ENCODE measurements at places on chromosomes 3 and 15.

GRCh38 chr15:41231422-41232226 lies 556 bp downstream of the CHP1 start:
- no peak for DNase-seq

DNA sequence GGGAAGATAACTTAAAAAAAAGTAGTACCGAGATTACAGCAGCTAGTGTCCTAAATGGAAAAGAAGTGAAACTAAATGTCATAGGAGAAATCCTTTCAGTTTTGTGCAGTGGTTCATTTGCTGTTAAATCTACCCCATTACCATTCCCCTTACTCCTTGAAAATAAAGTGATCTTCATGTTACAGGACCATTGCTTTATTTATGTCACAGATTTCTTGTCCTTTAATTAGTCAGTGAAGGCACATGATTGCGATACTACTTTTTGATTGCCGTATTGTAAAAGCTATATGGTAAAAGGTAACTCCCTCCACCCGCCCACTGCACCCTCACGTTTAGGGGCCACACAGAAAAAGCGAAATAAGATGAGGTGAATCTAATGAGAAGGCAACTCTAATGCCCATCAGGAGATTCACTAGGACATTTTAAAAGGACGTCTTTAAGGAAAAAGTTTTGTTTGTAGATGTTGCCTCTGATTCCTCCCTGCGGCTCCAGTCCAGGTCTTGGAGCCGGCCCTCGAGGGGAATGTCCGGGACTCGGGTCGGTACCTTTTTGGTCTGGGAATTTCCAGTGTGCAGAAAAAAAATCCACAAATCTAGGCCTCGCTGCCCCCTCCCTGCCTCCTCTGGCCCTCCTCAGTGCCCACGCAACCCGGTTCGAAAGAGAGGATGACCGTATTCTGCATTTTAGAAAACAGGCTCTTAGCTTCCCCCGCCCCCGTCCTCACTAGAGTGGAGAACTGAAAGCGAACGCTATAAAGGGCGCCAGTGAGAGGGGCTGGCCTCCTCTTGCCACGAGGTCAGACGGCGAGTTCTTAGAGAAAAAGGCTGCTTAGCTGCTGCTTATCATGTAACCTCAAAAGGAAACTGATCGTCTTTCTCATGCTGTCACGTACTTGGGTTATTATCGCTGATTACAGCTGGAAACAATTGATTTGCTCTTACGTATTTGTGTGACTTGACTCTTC lies 21.8 kb upstream of the NFKBIZ start:
- DNase-seq: no peak

DNA sequence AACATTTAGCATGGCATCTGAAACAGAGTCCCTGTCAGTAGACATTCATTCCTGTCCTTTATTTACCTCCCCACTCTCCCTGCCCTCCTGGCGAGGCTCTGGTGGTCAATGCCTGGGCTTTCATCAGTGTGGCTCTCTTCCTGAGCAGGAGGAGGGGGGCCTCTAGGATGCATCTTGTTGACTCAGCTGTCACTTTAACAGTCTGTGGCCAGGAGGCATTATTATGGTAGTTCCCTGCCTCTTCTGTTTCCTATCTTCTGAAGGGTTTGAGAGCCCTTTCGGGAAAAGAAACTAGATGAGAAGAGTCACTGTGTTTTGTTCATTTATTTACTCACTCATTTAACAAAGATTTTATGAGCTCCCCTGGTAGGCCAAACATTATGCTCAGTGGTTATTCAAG lies 2.4 kb upstream of the PPP1R14D start:
- DNase-seq: no peak

DNA sequence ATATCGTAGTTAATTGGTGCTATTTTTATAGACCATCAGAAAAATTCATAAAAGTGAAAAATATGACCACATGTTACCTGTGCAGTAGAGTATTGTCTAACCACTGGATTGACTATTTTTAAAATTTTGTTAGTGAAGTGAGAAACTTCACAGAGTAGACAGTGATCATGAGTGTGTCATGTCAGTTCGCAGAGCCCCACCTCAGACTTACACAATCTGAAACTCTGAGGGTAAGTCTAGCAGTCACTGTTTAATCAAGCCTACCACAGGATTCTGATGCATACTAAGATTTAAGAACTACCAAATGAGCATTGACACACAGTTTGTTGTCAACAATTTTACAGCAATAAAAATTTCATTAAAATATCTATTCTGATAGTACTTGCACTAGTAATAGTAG lies 552.9 kb upstream of the SUCLG2 start:
- DNase-seq: no peak

DNA sequence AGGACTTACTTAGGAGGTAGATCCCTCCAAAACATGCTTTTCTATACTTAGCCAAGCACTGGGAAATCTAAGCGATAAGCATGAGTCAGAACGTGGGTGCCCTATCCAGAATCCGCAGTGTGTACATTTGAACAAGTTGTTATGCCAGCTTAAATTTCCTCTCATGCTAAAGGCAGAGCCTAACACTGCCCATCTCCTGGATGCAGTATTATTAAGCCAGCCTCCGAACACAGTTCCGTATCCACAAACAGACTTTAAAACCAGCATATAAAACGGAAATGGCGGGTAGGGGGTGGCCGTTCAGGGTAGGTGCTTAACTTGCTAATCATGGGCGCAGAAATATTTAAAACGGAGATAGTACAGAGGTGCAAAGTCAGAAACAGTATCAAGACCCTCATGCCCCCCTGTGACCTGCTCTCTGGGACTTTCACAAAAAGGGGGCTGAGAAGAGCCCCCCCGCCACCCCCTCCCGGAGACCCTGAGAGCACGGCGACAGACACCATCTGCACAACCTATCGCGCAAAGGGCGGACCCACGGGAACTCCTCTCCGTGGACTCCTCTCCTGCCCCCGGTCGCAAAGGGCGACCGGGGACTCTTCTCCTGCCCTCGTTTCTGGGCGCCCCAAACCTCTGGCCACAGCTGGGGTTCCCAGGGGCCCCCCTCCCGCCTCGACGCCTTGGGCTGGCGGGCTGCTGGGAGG lies 889 bp upstream of the LRRIQ4 start:
- DNase-seq: peak; percentile 30

- DNase-seq: no peak
These were observed 24.6 kb downstream of the ITPR1 start for GRCh38 chr3:4517643-4518311.

DNA sequence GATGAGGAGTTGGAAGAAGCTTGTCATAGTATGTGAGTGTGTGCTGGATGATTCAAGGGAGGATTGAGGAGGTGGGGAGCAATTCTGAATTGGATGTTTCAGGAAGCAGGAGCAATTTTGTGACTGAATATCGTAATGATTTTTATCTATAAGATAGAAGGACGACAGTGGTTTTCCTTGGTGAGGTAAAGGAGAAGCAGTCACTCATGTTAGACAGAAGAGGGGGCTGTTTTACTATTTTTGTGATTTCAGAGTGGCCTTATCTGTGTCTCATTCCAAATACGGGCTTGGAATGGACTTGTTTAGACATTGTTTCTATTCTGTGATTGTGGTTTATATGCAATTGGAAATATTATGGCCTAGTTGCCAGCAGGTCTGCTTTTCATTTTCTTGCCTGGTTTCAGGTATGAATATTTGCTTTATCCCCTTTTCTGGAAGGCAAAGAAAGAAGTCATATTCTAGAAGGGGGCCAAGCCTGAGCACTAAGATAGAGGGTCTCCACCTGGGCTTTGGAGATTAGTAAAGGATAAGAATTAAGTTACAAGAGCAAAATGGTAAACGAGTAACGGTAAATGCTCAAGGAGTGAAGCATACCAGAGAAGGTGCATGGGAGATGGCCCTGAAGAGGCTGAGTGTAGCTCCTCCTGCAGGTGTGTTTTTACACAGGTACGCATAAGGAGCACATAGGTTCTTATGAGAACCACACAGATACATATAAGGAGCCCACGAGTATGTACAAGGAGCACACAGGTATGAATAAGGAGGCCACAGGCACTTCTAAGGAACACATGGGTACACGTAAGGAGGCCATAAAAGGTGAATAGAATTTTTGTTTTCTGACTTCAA lies 124.6 kb upstream of the KCNAB1 start:
- peak; percentile 69 for DNase-seq

DNA sequence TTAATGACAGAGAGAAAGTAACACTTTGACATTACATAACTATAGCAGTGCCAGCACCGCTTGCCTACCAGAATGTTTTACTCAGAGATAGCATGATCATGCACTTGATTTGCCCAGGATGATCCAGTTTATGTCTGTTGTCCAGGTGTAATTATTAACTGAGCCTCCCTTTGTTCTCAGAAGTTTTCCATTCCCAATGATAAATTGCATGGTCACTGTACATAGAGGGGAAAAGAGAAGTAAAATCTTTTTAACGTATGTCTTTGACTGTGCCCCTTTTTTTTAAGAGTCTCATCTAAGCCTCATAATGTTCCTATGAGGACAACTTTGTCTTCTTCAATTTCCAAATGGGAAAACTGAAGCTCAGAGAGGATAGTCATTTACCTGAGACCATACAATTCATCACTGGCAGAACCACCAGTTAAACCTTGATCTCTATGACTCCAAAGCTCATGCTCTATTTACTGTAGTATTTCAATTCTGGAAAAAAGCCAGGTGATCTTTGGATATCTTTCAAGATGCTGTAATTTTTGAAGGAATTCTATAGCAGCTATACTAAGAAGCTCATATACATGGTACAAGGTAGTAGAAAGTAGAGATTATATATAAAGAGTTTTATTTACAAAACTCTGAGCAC lies 25.1 kb downstream of the C3orf85 start:
- no peak for DNase-seq

DNA sequence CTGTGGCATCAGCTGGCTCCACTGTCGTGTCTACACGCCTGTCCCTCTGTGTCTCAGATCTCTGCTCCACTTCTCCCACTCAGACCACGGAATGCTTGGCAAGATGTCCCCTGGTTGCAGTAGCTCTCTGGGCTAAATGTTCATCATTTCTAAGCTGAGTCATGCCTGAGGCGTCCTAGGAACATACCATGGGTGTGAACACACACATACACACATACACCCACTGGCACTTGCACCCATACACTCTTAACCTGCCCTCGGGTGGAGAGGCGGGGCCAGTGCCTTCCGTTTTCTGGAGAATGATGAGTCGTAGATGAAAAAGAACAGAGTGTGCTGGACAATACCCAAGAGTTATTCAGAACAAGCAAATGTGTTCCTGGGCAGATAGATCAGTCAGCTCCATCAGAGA lies 72.4 kb downstream of the SENP2 start:
- peak; percentile 79 for DNase-seq

DNA sequence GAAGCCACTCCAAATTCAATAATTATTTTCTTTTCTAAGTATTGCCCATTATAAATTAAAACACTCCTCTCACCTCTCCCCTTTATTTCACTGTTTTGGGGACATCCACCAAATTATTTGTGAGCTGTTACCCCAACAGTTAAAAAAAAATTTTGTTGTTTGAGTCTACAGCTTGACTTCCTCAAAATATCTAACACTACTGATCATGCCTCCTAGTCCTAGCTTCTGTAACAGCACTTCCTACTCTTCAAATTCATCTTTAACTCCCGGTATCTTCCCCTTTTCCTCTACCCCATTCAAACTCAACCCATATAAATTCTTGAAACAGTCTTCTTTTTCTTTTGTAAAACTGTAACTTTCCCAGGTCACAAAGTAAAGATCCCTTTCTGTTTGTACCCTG lies 15.9 kb downstream of the PARL start:
- no peak for DNase-seq

DNA sequence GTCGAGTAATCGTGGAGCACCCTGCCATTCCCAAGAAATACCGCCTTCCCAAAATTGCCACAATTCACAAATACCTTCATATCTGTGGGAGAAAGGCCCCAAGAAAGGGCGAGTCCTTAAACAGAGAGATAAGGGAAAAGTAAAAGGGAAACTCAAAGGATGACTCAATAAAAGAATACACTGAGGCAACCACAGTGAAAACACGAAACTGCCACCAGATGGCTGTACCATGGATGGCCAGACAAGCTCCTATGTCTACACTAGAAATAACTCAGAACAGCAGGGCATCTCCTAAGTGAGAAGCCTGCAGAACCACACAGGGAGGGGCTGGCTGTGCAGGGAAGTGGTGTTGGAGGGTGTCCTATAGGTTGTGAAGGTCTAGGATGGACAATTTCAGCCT lies 25.0 kb downstream of the SRGAP3 start:
- no peak for DNase-seq

DNA sequence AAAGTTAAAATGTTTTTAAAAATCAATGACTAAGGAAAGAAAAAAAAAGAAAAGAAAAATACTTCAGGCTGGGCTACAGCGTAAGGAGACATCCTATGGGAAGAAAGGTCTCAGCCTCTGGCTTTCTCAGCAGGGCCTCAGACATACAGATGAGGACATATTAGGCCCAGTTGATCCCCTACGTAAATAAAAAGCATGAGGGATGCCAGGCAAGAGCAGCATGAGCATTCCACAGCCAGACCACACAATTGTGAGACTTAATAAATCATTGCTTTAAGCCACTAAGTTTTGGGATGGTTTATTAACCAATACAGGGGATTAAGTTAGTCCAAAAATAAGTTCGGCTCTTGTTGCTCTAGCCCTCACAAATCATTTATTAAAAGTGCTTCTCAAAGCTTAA lies 394.1 kb upstream of the NECTIN3 start:
- no peak for DNase-seq

GRCh38 chr3:168859143-168859542 lies 763.4 kb upstream of the GOLIM4 start:
- DNase-seq: no peak

DNA sequence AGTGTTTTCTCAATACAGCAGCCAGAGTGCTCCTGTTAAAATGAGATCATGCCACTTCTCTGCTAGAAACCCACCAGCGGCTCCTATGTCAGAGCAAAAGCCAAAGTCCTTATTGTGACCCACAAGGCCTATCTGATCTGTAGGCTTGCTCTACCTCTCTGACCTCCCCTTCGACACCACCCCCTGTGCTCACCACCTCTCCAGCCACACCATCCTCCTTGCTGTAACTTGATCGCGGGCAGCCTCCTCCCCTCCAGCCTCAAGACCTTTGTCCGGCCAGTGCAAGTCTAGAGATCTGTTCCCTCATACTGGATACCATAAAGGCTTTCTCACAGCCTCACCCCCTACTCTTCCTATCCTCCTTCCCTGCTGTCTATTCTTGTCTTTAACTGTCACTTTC lies 1.9 kb upstream of the IGDCC4 start:
- DNase-seq: no peak

DNA sequence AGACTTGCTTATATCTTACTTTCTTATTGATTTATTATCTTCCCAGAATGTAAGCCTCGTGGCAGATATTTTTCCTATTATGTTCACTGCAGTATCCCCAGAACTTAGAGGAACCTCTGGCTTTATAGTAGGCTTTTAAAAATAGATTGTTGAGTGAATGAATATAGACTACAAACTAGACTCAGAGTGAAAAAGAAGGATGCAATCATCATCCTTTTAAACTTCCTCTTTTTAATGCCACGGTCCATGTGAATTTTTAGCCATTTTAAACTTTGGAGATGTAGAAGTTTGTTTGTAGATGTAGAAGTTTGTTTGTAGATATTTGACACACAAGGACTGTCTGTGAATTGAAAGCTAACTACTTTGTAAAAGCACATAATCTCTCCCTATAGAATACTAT lies 7.2 kb upstream of the P2RY12 start:
- no peak for DNase-seq
